Stimulated activated CD4-positive, alpha-beta T cell treated with anti-CD3 and anti-CD28 coated beads, Interleukin-15, amount 100 ng/mL, for 1 hour (primary cell): ENCODE measurements at places on chromosomes 1 and 21.

GRCh38 chr21:40355076-40355475 lies 487.8 kb downstream of the PCP4 start:
- no peak for DNase-seq

- DNase-seq, result no peak
Observed at GRCh38 chr1:204093421-204093717, 20.5 kb downstream of the SOX13 start.

- no peak for DNase-seq
Observed at GRCh38 chr1:197200272-197200899, 53.9 kb upstream of the ASPM start.

- DNase-seq, result no peak
Observed at GRCh38 chr21:28159396-28159795, 833.3 kb downstream of the LTN1 start.

GRCh38 chr1:58060559-58061170 lies 485.9 kb downstream of the OMA1 start:
- DNase-seq, result no peak

- no peak for DNase-seq
Observed at GRCh38 chr1:212607913-212608391, 609 bp upstream of the ATF3 start.

GRCh38 chr1:205371871-205372660 lies 15.3 kb upstream of the KLHDC8A start:
- DNase-seq, result no peak

DNA sequence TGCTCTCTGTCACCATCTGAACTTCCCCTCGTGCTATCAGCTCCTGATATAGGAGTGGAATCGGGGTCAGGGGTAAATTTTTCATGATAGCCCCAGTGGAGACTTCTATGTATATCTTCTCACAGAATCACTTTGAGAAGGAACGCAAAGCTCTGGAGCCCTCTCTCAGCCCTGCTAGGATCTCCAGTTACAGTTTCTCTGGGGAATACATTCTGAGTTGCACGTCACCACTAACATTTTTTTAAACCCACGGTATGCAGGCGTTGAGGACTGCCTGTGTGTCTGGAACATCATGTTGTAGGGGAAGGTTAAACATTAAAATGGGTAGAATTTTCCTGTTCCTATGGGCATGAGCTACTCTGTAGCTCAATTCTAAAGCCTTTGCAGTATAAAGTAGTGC lies 116.4 kb upstream of the FAM78B start:
- no peak for DNase-seq

DNA sequence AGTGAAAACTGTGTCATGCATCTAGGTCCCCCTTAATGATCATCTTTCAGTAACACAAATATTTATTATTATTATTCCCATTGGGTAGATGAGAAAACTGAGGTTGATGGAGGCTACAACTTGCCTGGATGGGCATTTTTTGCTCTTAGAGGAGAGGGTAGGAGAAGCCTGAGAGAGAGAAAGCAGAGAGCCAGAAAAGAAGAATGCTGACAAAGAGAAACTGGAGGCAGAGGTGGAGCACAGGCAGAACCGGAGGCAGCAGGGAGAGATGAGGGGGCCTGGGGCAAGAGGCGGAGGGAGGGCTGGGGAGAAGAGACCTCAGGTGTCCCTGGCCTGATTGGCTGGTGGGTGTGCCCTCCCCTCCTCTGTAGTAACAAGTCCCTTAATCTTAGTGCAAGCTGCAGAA lies 4.1 kb downstream of the BLACAT1 start:
- no peak for DNase-seq

GRCh38 chr1:242467556-242468145 lies 56.8 kb downstream of the PLD5 start:
- DNase-seq, result no peak

GRCh38 chr1:203926025-203926540 lies 64.7 kb downstream of the SNRPE start:
- no peak for DNase-seq

DNA sequence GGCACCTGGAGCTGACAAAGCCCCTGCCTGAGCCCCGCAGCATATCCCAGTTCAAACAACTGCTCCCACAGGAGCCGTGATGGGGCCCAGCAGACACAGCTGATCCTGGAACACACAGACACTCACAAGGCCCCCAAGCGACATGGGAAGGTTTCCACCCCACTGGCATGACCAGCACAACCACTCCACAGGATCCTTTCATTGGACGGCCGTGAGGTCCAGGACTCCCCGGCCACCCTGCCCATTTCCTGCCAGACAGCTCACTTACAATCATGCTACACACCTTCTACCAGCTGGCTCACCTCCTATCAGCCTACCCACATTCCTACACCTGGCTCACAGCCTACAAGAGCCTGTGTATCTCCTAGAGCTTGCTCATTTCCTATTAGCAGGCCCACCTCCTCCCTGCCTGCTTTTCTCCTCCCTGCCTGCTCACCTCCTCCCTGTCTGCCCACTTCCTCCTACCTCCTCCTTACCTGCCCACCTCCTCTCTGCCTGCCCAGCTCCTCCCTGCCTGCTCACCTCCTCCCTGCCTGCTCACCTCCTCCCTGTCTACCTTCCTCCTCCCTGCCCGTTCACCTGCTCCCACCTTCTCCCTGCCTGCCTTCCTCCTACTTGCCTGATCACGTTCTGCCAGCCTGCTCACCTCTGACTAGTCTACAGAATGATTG lies 73.9 kb downstream of the MATN1 start:
- no peak for DNase-seq

DNA sequence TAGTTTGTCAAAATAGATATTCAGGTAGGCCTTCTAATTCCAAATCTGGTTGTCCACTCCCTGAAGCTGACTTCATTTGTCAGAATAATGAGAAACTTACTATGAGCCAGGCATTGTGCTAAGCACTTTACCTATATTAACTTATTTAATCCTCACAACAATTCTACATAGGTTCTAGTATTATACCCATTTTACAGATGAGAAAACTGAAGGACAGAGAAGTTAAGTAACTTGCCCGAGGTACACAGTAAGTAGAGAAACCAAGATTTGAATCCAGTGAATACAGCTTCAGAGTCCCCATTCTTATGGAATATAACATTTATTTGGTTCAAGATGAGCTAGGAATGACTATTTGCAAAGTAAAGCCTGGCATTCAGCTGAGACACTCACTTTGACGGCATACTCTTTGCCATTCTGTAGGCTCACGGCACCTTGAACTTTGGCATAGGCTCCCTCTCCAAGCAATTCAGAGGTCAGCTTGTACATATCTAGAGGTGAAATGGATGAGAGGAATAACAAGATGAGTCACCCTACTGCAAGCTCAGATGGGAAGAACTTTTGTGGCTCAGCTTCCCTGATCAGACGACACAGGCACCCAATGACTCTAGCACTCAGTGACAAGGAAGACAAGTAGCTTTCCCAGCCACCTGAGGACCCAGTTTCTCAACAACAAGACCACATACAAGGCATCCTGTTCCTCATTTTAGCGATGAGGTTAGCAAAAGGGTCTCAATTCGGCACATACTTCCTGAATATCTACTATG lies 23.7 kb downstream of the MKNK1 start:
- no peak for DNase-seq

DNA sequence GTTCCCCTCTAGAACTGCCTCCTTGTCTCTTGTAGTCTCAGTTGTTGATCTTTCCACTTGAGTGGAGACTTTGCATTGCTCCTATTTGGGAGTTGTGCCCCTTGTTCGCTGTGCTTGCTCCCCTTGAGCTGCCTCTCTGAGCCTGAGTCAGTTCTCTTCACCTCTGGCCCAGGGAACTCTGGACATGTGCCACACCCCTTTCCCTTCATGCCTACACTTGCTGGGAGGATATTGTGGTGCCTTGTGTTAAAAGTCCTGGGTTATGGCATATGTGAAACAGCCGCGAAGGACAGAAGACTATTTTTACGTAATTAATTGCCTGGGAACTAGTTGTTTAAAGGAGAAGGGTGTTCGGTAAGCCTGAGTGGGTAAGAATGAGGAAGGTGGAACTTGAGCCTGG lies 32.2 kb upstream of the RPTN start:
- DNase-seq, result no peak

DNA sequence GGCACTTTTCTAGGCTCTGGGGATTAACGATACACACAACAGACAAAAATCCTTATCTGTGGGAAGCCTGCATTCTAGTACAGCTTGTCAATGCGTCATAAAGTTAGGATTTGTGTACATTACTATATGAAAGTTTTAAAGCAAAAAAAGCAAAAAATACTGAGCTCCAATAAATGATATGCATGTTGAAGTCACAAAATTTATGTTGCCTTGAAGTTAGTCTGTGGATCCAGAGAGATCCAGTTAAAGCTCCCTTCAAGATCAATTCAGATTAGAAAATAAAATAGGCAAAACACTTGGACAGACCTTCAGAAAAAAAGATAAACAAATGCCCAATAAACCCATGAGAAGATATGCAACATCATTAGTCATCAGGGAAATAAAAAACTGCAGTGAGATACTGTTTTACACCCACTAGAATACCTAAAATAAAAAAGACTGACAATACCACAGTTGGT lies 33.1 kb upstream of the KCNQ4 start:
- DNase-seq, result no peak

DNA sequence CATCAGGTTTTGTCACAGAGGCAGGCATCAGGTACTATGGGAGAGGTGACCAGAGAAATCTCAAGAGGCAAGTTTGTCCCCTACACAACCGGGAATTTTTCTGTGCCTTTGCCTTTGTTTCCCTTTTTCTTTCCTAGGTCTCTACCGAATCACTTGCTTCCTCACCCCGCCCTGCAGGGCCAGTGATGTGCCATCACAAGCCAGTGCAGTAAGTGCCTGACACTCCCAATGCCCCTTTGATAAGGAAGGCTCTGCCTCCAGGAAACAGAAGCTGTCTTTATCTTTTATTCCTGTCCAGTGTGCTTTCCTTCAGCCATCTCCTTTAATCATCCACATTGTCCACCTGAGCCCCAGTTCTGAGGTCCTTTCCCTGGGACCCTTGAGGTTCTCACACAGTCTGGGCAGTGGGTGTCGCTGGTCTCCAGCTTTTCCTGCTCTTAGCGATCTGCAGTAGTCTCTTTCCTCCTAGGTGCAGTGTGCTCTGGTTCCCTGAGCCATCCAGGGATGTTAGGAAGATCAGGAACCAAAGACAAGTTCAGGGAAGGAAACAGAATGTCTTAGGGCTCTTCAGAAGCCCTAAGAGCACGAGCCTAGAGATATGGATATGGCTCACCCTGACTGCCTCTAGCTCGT lies 36.6 kb downstream of the GJA5 start:
- DNase-seq, result no peak

DNA sequence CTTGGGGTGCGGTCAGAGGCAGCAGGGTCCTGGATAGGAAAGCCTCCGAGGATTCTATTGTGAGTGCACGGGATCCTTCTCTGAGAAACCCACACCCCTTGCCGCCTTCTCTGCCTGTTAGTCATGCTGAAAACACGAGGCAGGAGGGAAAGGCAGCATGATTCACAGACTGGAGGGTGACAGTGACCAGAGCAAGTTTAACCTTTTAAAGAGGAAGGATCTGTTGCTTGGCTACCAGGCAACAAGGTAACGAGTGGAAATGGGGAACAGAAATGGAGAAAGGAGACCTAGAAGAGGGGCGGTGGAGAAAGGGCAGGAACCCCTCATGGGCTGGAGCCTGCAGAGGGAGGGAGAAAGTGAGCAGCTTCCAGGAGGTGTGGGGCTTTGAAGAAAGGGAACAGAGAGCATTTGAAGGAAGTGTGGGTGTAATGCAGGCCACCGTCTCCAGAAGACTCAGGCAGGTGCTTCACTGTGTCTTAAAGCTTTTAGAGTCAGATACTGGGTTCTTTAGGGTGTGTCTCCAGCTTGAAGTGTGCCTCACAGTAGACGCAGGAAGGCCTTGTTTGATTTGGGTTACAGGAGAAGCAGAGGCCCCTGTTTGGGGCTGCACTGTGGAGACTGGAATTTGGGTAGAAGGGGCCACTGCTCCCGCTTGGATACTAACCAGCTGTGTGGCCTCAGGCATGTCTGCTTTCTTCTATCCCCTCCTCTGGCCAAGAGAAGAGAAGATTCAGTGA lies 19.1 kb downstream of the OPTC start:
- no peak for DNase-seq

DNA sequence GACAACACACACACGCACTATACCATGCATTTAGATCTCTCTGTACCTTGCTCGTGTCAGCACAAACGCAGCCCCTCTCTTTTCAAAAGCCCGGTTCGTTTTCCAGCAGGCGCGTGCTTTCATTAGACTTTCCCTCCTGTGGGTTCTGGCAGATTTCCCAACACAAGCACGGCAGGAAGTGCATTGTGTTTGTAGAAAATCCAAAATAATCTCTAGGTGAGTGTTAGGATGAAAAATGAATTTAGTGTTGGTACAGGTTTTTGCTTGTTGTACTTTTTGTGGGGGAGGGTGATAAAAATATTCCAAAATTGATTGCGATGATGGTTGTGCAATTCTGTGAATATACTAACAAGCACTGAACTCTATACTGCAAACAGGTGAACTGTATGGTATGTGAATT lies 54.1 kb upstream of the POFUT2 start:
- DNase-seq, result no peak

DNA sequence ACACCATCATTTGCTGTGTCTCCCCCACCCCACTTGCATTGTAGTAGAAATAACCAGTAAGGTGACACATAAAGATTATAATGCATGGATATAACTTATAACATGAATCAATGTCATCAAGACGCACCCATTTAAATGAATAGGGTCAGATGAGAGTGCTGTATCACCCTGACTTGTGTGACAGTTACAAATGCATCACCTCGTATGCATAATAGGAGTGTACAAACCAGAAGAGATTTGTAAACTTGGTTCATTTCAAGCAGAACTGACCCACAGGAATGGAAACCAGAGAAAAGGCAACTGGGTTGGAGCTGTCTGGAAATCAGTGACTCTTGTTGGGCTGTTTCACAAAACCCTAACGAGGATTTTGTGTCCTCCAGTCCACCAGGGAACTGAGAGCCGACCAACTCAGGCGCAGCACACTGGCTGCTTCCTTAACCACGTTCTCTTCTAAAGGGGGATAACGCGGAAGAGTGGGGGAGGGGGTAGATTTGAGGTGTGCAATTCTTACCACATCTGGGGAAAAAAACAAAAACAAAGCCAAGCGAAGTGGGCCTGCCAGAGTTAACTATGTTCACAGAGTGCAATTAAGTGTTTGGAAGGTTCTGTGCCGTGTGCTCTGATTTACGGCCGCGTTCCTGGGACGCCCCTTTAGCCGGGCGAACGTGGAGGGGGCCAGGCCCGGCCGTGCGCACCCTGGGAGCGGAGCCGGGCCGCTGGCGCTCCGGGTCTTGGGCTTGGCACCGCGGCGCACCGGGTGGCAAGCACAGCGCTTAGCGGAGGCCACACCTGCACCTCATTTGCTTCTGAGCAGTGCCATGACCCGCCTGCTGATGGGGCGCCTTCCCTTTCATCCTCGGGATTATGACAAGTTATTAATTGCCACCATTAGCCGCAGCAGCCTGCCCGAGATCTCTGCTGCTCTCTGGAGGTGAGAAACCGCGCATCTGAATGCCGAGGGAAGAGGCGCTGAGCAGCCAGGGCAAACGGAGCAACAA lies 248.8 kb upstream of the FOXD3 start:
- no peak for DNase-seq

DNA sequence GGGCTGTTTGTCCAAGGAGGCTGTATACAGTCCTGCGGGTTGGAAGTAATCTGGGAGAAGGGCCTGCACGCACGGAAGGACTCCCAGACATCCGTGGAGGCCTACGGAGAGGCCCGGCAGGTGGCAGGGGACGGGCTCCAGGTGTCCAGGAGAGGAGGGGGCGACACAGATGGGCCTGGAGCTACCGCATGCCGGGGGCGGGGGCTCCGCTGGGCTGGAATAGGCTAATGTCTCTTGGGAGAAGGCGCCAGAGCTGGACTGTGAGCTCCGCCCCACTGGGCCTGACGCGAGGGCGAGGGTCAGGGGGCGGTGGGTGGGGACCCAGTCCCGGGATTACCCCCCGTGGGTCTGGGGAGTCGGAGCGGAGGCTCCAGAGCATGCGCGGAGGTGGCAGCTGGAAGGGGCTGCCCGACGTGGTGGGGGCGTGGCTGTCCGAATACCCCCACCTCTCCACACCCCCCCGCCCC lies 659 bp downstream of the AGO1 start:
- DNase-seq, result no peak
